Frontal cortex (tissue), 4 donors: ENCODE measurements at places on chromosomes 16 and 17. TPM values are rescaled to one million over a fixed set of nuclear protein-coding genes. Genes with fewer than 3 reads are reported as not detected.

METRN gene
- 23.6 TPM for total RNA-seq

GRCh38 chr16:2689968-2690801, 7.9 kb downstream of the KCTD5 start:
- peak; percentile 18 for DNase-seq

FOXJ1 gene
- 0.82 TPM for total RNA-seq

PFN1 gene
- 69.3 TPM for total RNA-seq

- no peak for DNase-seq
These were observed 1.0 kb upstream of the MCRIP2 start for GRCh38 chr16:640614-641013.

SECTM1 gene
- total RNA-seq = 4.9 TPM

DNA sequence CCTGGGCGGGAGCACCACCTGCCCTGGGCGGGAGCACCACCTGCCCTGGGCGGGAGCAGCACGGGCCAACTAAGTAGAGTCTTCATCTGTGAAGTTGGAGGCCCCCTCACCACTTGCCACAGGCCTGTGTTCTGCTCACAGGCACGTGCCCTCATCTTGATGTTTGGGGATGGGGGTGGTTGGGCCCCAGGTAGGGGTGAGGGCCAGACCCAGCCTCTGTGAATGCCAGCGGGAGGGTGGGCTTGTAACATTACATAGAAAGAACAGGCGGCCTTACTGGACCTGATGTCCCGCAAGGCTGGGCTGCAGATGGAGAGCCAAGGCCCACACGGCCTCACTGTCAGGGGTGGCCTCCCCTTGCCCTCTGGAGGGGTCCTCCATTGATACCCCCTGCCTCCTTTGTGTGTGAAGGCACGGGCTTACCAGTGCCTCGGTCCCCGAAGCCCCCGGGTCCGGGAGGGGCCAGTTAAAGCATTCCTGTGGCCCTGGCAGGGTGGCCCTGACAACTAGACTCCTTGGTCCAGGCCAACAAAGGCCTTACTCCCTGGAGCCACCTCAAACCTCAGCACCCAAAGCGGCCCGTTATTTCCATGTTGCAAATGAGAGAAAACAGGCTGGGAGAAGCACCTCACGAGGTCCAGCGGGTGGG, 1.1 kb upstream of the SLC16A3 start:
- no peak for DNase-seq

GRCh38 chr17:16273929-16274339, 56.9 kb downstream of the PIGL start:
- DNase-seq = no peak

DNA sequence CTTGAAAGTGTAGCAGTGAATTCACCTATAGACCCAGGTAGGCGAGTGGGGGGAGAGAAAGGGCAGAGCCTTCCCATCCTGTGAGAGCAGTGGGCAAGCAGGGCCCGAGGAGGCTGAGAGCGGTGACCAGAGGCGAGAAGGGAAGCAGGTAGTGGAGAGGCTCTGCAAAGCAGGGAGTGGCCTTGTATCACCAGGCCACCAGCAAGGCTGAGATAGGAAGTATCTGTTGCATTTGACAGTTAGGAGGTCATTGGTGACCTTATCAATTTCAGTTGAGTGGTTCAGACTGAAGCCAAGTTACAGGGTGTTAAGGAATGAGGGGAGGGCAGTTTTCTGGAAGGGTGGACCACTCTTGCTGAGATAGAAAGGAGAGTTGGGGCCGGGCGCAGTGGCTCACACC, 10.7 kb upstream of the HSD3B7 start:
- DNase-seq = no peak

- DNase-seq = no peak
These were observed 94.4 kb downstream of the NLK start for GRCh38 chr17:28136923-28137322.

CA4 gene
- 0.41 TPM for total RNA-seq

- no peak for DNase-seq
These were observed 56.4 kb upstream of the SLC25A19 start for GRCh38 chr17:75345514-75346167.

DNA sequence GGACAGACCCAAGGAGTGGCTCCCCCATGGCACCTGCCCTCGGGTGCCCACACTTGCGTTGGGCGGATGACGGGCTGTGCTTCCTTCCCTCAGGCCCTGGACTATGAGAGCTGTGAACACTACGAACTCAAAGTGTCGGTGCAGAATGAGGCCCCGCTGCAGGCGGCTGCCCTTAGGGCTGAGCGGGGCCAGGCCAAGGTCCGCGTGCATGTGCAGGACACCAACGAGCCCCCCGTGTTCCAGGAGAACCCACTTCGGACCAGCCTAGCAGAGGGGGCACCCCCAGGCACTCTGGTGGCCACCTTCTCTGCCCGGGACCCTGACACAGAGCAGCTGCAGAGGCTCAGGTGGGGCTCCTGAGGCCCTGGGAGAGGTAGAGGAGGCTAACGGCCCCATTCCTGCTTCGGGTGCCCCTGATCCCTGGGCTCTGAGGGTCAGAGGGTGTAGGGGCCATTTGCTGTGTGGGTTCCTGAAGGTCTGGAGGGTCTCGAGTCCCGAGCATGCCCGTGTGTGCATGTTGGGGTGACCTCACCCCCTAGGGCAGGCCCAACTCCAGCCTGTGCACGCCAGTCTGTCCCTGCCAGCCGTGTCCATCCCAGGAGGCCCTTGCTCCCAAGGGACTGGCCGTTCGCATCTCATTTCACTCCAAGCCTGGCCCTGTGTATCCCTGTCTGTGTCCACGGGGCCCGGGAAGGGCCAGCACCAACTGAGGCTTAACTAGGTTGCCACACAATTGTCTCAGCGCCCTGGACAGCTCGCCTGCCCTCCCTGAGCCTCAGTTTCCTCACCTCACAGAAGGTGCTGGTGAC, 10.0 kb downstream of the SLC22A31 start:
- DNase-seq = no peak

- no peak for DNase-seq
These were observed 30.8 kb upstream of the OR4D1 start for GRCh38 chr17:58117382-58117781.

MT1A gene
- total RNA-seq = not detected

- no peak for DNase-seq
These were observed 1.7 kb upstream of the SLC16A11 start for GRCh38 chr17:7045492-7046126.

TP53TG3C gene
- total RNA-seq = not detected

DNA sequence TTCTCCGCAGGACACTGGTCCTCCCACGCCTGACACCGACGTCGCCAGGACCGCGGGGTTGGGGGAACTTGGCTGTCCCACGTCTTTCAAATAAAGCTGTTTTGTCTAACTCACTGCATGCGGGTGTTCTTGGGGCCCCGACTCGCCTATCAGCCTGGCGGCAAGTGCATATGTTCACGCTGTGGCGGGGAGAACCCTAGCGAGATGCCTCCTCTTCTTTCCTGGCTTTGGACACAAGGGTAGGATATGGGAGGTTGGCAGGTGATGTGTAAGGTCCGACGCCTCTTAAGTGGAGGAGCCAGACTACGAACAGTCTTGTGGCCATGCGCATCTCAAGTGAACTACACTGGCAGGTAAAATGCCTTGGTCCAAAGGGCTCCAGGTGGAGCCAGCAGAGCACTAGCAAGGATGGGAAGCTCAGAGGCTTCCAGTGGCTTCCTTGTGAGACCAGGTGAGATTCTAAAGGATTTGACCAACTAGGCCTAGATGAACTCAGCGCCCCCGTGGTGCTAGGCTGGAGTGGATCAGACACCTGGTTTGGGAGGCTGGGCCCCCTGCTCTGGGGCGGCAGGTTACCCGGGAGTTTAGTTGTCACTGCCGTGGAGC, 873 bp upstream of the RPS2 start:
- DNase-seq = peak; percentile 28

SOX9 gene
- 7.7 TPM for total RNA-seq

GRCh38 chr17:81137248-81137647, 28.1 kb upstream of the PVALEF start:
- DNase-seq = no peak

- DNase-seq = no peak
These were observed 6.1 kb upstream of the KRT31 start for GRCh38 chr17:41403404-41404023.

DNA sequence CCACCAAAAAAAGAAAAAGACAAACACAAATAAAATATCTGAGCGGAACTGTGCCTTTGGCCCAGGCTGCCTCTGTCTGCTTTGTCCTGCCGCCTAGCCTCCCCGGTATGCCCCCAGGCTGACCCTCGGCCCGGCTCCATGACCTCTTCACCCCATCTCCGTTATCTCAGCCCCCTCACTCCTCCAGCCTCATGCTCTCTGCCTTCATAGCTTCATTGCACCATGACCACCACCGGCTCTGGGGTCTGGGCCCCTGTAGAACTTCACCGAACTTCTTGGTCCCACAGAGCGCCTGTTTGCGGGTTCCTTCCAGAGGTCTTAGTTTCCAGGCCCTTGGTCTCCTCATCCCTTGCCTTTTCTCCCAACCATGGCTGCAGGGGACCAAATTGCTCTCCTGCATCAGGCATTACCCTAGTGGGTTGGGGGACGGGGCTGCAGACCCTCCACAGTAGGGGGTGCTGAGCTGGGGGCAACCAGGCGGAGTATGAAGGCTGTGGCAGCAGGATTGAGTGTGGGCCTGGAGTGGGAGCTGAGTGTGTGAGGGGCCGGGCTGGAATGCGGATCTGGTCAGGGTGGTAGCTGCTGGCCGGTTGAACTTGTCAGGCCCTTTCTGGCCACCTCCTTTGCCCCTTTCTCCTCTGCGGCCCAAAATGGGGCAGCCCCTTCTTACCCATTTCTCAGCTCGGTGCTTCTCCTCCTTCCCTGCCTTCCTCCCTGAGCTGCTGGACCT, 6.9 kb downstream of the HIRIP3 start:
- DNase-seq = no peak

DNA sequence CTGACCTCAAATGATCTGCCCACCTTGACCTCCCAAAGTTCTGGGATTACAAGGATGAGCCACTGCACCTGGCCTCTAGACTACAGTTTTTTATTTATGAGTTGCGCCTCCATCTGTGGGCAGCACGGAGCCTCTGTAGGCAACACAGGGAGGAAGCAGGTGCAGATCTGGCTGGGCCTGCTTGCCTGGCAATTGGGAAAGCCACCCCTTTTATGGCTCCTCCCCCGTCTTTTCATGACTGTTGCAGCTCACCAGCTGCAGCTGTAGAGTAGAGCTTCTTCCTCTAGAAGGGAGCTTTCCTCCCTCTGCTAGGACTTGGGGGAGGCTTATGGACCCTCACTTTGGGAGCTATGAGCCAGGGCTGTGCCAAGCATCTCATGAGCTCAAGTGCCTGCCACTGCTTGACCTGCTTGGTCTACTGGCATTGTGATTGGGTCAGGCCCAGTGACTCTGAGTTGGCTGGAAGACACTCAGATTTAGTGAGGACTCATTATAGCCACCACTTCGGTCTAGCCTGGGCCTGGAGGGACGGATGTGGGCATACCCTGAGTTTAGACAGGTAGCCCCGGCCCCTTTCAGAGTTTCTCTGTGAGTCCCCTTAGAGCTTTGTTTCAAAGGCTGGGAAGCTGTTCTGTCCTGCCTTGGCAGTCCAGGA, 6.9 kb upstream of the SLC7A6 start:
- no peak for DNase-seq

GRCh38 chr17:9181640-9182039, 160.3 kb downstream of the NTN1 start:
- DNase-seq = no peak

- DNase-seq = no peak
These were observed 41.6 kb downstream of the CDH1 start for GRCh38 chr16:68778551-68779231.

- DNase-seq = no peak
These were observed 204.0 kb downstream of the GRIN2A start for GRCh38 chr16:9978160-9978725.

GRCh38 chr17:69949973-69950695, 124.9 kb upstream of the KCNJ16 start:
- no peak for DNase-seq

DNA sequence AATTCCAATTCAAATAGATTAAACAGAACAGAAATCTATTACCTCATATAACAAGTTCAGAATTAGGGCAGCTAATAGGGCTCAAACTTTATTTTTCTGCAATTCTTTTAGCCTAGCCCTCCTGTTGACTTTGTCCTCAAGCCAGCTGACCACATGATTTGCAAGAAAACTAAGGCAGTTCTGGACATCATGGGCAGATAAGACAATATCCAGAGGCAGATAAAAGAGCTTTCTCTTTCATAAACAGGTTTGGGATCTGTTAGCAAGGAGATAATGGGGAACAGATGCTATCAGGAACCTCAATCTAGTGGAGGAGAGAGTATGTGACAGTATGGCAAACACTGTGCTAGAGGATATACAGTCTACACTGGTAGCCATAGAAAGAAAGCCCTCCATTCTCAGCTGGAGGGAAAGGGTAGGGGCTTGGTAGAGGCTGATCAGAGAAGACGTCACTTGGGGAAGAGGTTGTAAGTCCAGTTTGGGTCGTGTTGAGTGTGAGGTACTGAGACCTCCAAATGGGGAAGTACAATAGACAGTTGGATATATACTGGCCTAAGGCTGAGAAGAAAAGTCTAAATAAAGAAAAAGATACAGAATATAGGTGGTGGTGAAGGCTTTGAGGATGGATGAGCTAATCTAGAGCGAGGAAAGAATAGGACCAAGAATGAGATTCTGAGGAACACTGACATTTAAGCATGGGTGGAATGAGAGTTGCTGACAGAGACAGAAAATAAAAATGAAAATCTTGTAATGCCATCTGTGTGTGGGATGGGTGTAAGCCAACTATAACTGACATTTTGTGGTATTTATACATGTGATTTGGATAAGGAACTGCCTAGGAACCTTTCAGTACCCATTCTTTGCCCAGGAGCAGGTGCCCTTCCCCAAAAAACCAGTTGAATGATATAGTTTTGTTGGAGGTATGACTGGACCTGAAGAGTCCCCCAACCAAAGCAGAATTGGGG, 67.4 kb downstream of the CYB561 start:
- DNase-seq = no peak

GRCh38 chr16:86556576-86556975, 1.5 kb upstream of the MTHFSD start:
- DNase-seq = no peak

GRCh38 chr16:19524616-19525384, 1.1 kb downstream of the CCP110 start:
- no peak for DNase-seq

- DNase-seq = no peak
These were observed 82.7 kb downstream of the RPH3AL start for GRCh38 chr17:269616-270514.

DNA sequence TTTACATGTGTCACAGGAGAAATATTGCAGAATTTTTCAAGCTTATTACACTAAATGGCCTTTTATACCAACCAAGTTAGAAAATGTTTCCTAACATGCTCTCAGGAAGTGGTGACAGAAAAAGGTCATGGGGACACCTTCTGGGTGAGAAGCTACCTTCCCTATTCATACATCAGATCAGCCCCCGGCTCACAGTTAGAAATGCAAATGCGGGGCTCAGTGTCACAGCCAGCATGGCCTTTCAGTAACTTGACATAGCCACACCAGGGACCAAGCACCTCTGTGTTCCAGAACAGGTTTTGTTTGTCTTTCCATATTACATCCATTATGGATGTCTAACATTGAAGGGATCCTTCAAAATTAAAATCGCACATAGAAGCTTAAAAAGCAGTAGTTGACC, 59.5 kb downstream of the CHD9NB start:
- DNase-seq = no peak

DNA sequence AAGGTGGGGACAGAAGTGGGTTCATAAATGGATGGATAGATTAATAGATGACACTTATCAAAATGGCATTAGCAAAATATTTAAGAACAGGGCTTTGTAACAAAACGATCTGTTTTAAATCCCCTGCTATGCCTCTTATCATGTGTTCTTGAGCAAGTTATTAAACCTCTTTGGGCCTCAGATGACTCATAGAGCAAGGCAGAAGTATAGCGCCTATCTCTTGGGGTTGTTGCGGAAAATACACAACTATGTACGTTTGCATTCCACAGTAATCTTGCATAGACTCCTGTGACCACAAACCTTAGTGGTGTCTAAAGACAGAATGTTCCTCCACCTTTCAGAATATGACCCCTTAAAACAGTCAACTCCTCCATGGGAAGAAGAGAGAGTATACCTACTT, 116.8 kb downstream of the CDYL2 start:
- DNase-seq = no peak
